Psoas muscle (tissue), 8 donors: ENCODE measurements at places on chromosomes 4 and X. TPM values are rescaled to one million over a fixed set of nuclear protein-coding genes. Genes with fewer than 3 reads are reported as not detected.

TMEM31 gene
- total RNA-seq = not detected

SAGE1 gene
- not detected for total RNA-seq

MAMLD1 gene
- 1.8 TPM for total RNA-seq

GC gene
- total RNA-seq = not detected

GLRA2 gene
- not detected for total RNA-seq

ADGRG4 gene
- 0.05 TPM for total RNA-seq

RAB33A gene
- total RNA-seq = not detected

BRS3 gene
- not detected for total RNA-seq

FOXO4 gene
- 55.1 TPM for total RNA-seq

GPR143 gene
- total RNA-seq = not detected

- DNase-seq = no peak
Observed at GRCh38 chr4:80172203-80172602, 25.1 kb upstream of the PRDM8 start.

GRCh38 chrX:124488412-124489161, 142.2 kb downstream of the SH2D1A start:
- DNase-seq = no peak

DNA sequence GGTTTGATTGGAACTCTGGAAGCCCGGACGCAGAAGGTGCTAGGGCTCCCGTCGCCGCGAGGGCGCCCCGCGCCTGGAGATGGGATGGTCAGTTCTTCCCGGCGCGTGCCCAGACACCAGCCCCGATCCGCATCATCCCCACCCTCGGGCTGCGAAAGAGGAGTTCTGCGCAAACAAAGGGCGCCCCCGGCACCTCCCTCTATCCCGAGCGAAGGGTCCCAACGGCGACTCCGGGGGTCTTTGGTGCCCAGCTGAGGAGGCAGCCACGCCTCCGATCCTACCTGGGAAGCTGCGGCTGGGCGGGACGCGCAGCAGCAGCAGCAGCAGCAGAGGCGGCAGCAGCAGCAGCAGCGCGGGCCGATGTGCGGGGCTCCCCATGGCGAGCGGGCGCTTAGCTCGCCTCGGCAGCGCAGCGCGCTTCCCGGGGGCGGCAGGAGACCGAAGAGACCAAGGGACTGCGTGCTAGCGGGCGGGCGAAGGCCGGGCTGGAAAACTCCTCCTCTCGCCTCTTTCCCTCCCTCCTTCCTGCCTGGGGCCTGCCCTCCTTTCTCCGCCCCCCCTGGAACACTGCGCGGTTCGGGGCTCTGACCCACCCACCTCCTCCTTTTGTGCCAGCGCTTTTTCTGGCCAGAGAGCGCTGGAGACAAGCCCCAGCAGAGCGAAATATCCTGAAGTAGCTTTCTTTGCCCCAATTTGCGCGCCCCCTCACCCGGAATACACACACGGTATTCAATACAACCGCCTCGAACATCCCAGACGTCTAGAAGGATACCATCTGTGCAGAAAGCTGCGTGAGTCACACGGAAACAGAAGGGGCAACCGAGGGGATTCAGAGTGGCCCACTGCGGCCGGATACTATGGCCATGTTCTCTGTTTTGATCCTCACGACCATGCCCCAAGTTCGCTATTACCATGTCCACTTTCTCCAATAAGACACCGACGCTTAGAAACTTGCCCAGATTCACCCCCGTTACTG, at the start of gene SRPX:
Gene SRPX (minus strand): TSS at position 457 of the 976 bp plus-strand sequence. CDS start 79 bp downstream, at position 378.
- DNase-seq = peak; percentile 58

DNA sequence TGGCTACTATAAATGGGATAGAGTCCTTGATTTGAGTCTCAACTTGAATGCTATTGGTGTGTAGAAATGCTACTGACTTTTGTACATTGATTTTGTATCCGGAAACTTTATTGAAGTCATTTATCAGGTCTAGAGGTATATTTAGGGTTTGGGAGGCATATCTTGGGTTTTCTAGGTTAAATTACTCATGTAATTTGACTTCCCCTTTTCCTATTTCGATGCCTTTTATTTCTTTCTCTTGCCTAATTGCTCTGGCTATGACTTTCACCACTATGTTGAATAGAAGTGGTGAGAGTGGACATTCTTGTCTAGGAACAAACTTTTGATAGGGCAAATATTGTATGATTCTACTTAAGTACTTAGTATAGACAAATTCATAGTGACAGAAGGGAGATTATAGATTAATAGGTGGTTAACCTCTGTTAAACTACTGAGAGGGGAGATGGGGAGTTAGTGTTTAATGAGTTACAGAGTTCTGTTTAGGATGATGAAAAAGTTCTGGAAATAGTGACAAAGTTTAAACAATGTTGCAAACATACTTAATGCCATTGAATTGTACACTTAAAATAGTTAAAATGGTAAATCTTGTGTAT, 22.8 kb upstream of the HSPA4L start:
- DNase-seq = no peak

DNA sequence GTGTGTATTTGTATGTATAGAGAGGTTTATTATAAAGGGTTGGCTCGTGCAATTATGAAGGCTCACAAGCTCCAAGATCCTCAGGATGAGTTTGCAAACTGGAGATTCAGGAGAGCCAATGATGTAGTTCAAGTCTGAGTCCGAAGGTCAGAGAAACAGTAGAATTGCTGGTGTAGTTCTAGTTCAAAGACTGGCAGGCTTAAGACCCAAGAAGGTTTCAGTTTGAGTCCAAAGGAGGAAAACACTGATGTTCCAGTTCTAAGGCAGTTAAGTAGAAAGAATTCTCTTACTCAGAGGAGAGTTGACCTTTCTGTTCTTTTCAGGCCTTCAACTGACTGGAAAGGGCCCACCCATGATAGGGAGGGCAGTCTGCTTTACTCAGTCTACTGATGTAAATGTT, 89.1 kb downstream of the PTPN13 start:
- DNase-seq = no peak

GRCh38 chr4:167955006-167955405, 137.3 kb upstream of the ANXA10 start:
- no peak for DNase-seq

DNA sequence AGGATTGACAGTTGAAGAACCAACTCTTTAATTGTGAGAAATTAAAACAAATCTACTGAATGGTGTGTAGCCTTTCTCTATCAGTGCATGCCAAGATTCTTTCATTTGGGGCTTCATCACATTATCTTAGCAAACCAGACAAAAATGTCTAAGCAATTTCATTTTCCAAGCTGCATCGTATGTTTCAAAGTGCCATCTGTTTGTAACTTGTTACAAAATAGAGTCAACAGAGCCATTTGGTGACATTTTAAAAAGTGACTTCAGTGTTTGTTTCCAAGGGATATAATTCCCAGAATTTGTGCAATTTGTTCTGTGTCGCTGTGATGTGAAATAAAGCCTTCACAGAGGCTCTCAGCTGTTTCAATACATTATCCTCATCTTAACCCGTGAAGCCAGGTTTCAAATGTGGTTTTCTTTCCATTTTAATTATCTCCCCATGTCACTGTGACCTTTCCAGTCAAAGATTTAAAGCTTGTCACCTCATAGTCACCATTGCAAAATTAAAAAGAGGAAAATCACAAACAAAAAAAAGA, 46.0 kb upstream of the C1QTNF7 start:
- no peak for DNase-seq

DNA sequence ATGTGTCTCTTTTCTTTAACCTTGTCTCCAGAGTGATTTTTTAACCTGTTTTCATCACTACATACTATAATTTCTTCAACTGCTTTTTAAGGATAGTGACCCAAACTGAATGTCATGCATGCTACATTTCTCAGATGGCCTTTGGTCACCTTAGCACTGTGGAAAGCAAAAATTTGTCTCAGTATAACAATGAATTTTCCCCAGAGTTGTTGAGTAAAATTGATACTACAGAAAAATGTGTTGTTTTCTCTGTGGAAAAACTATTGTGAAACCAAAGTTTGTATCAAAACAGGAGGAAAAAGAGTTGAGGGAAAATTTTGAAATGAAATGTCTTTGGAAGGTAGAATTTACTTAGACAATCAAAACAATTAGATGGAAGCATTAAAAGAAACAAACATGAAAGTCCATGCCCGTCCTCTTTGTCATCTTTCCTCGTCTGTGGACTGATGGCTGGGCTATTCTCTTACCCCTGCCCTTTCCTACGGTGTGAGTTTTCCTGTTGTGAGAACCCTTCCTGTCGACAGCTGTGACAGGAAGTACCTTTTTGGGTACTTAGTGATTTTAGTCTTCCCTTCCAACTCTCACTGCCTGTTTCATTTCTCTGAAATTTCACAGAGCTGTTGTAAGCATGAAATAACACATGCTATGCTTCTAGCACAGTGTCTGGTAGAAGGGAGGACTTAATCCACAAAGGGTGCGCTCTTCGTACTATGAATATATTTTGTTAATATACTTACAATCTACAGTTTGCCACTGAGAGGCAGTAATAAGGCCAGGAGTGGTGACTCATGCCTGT, 50.8 kb downstream of the LRP2BP start:
- no peak for DNase-seq

- no peak for DNase-seq
Observed at GRCh38 chr4:139129206-139129605, 47.8 kb downstream of the ELF2 start.

DNA sequence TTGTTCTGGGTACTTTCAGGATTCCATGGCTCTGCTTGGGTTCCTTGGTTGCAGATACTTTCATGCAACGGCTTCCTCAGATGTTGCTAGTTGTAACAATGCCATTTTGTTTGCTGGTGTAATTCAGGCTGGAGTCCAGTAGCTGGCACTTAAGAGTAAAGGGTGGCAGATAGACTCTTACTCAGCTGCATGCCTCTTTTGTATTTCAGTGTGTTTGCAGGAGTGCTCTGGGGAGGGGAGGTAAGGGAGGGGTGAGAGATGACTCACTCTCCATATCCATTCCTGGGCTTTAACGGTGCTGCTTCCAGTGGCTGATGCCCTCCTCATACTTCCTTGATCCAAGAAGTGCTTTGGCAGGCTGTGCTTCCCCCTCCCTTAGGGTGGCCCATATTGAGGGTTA, 155.2 kb downstream of the ZNF330 start:
- DNase-seq = no peak

- DNase-seq = peak; percentile 49
Observed at GRCh38 chr4:184347251-184348239, 126.8 kb downstream of the IRF2 start.

DNA sequence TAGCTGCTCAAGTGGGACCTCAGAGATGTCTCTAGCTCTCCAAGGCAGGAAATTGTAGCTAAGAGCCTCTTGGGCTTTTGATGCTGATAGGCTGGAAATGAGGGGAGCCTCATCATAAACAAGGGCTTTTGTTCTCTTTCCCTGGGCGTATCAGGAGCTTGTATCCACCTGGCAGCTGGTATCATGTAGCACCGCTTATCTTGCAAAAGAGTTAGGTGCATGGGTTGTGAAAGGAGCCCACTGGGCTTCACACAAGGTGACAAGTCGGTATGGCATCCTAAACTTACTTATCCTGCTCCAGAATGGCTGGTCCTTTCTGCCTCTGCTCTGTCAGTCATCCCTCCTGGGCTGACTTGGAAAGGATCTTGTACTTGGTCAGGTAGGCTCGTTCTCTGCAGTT, 565.8 kb downstream of the GRXCR1 start:
- no peak for DNase-seq

- no peak for DNase-seq
Observed at GRCh38 chrX:147917700-147918695, 6.3 kb downstream of the FMR1 start.

GRCh38 chr4:74418063-74418670, 26.8 kb upstream of the AREG start:
- DNase-seq = no peak

- peak; percentile 71 for DNase-seq
Observed at GRCh38 chrX:49053223-49054072, 5.4 kb upstream of the CCDC120 start.
